Left ventricle myocardium inferior (tissue), 1 donor: ENCODE measurements at places on chromosomes 4 and X.

DNA sequence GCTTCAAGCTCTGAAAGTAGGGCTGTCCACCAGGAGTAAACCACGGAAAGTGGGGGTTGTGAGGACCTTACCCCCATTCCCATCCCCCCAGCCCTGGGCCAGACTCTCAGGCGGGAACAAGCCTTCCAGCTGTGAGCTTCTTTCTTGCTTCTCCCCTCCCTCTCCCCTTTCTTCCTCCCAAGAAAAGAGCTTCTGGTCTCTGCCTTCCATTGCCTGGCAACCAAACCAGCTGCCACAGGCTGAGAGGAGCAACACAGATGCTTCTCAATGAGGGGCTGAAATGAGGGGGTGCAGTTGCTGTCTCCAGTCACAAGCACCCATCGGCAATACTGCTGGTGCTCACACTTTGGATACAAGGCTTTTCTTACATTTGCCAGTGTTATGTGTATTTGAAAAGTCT lies 72.5 kb downstream of the SLC16A2 start:
- DNase-seq: no peak

DNA sequence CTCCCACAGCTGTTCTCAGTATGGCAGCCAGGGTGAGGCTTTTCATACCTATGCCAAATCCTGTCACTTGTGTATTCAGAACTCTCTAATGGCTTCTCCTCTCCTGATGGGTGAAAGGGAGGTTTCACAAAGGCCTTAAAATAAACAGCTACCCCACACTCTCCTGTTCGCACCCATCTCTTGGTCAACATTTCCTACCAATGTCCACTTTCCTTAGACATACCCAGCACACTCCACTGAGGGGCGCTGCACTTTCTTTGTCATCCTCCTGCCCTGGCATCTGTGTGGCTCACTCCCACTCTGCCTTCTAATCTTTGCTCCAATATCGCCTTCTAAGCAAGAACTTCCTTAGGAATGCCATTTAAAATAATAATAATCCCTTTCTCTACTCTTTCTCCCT lies 313.3 kb downstream of the PPP3CA start:
- no peak for DNase-seq

DNA sequence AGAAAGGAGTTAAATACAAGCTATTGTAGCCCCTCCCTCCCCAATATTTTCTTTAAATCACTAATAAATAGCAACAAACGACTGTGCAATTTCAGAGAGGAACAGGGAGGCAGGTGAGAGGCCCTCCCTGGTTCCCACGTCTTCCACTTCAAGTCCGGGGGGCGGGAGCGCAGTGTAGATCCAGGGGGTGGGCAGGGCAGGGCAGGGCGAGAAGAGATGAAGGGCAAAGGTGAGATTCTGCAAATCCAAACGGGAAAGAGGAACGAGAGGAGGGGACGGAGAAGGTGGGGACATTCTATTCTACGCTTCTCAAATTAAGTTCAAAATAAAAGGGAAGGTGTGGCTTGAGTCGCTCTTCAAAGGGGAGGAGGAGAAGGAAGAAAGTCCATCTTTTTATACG lies 6.8 kb downstream of the NKX6-1 start:
- no peak for DNase-seq

GRCh38 chr4:2104556-2105345 lies 45.6 kb downstream of the NAT8L start:
- no peak for DNase-seq

DNA sequence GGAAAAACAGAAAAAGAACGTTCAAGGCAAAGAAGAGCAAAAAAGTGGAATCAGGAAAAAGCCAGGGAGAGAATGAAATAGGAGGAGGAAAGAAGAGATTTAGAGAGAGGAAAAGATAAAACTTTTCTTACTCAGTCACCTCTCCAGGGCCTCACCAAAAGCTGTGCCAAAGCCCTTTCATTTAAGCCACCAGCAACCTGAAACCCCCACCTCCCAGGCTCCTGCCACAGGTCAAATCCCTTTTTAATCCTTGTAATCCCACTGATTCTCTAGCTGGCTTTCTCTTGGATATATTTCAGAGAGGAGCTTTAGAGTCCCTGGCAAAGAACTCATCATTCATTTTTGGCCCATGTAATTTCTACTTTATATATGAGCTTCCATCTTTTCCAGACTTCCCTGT lies 25.7 kb upstream of the XIAP start:
- DNase-seq: no peak

DNA sequence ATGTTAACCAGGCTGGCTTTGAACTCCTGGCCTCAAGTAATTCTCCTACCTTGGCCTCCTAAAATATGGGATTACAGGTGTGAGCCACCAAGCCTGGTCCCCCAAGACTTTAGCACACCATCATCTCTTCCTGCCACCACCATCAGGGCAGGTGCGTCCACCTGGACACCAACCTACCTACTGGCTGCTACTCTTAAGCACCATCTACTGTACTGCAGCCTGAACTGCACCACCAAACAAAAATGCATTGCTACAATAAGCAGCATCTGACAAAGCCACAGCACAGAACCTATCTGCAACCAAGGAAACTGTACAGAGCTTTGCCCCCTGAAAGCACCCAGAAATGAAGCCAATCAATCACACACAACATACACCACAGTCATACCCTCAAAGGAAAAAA lies 139.7 kb downstream of the EFHC2 start:
- no peak for DNase-seq

DNA sequence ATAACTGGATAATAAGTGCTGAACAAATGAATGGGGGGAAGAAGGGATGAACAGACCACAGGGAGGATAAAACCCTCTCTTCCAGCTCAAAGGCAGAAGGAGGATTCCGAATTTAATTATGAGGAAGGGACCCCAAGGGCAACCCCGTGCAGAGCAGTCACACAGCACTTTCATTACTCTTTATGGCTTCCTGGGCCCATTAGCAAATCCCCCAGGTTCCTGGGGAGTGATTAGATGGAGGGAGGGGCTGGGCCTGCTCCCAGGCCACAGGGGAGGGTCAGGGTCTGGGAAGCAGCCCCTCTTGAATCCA lies 67.1 kb downstream of the PPP2R2C start:
- no peak for DNase-seq

GRCh38 chrX:40845331-40845911 lies 110.1 kb upstream of the MED14 start:
- peak; percentile 16 for DNase-seq

- no peak for DNase-seq
These were observed 644.4 kb downstream of the TRIML1 start for GRCh38 chr4:188783606-188784160.

DNA sequence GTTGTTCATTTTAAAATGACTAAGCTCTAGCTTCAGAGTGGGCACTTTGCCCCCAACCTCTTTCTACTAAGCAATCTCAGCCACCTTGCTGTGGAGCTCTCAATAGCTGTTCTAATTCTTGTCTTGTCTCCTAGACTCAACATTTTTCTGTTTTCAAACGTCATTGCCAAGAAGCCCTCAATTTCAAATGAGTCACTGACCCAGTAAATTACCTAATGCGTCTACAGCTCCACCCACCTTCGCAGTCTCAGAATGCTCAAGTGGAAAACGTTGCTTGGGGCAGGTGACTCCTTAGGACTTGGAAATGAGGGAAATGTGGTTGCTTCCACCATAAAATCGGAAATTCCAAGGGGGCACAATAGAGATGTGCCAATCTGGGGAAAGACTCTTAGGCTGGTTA lies 59.0 kb downstream of the ING2 start:
- no peak for DNase-seq

GRCh38 chr4:38210396-38211114 lies 250.4 kb downstream of the PTTG2 start:
- no peak for DNase-seq

DNA sequence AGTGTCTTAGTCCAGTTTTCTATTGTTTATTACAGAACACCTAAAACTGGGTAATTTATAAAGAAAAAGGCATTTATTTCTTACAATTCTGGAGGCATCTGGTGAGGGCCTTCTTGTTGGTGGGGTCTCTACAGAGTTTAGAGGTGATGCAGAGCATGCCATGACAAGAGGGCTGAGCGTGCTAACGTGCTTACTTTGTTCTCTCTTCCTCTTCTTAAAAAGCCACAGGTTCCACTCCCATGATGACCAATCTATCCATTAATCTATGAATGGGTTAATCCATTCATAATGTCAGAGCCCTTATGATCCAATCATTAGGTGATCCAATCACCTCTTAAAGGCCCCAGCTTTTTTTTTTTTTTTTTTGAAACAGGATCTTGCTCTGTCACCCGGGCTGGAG lies 291.5 kb upstream of the GALNTL6 start:
- no peak for DNase-seq

DNA sequence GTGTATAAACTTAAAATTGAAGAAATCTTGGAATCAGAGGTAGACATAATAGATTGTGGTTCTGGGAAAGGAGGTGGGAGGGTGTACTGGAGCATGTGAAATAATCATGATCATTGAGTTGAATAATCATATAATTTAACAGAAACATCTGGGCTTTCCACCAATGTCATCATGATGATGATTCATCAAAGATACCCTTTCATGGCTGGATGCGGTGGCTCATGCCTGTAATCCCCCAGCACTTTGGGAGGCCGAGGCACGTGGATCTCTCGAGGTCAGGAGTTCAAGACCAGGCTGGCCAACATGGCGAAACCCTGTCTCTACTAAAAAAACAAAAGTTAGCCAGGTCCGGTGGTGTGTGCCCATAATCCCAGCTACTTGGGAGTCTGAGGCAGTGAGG lies 6.7 kb upstream of the RUFY3 start:
- no peak for DNase-seq

- DNase-seq: no peak
These were observed 278.9 kb downstream of the INPP4B start for GRCh38 chr4:142567199-142567598.

DNA sequence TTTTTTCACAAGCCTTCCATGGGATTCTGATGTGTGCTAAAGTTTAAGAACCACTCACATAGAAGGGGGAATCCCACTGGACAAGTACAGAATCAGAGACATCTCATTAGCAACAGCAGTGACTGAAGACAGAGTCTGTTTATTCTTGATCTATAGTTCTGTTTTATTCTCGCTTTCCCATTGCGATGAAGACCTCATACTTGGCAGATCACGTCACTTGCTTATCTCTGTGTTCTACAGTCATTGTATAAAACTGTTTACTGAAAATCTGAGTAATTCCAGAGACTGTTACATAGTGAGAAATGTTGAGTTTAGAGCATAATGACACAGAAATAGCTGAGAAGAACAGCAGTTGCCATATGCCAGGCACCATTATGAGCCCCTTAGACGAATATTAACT lies 185.5 kb downstream of the PTTG2 start:
- no peak for DNase-seq

DNA sequence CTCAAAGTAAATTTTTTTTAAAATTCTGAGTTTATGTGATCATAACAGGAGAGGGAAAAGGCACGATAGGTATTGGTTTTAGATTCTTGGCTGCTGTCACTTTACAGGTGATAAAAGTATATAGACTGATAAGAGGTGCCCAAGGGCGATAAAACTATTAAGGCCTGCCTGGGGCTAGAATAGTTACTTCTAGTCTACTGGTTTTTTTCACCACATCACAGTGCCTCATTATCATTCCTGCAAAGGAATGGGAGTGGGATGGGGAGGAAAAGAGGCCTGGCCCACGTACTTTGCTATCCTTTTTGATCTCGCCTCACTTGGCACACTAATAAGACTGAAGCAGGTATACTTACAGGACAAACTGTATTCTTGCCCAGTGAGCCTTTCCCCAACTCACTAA lies 46.6 kb downstream of the CXorf58 start:
- DNase-seq: no peak

- DNase-seq: no peak
These were observed 18.4 kb downstream of the IQSEC2 start for GRCh38 chrX:53262918-53263394.

- no peak for DNase-seq
These were observed 27.7 kb downstream of the PJA1 start for GRCh38 chrX:69137371-69138117.
